ENCODE measurements at places on chromosomes 16 and 17.

GRCh38 chr16:3021449-3022207 is 1.5 kb downstream of the TNFRSF12A start:
- DNase-seq, result peak; percentile 94

GRCh38 chr16:886084-886543 is 84.7 kb downstream of the LMF1 start:
- peak; percentile 36 for DNase-seq

DNA sequence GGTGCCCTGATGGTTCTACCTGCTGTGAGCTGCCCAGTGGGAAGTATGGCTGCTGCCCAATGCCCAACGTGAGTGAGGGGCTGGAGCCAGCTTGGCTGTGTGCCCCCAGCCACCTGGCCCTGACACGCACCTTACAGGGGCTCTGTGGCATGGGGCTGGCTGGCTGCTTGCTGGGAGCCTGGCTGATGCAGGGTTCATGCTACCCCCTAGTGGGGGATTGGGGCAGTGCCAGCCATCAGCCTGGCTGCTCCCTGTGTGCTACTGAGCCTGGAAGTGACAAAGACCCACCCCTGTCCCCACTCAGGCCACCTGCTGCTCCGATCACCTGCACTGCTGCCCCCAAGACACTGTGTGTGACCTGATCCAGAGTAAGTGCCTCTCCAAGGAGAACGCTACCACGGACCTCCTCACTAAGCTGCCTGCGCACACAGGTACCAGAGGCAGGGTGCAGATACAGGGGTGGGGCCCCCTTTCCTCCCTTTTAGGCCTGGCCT is 5.7 kb downstream of the GRN start:
- no peak for DNase-seq

- DNase-seq, result no peak
These were observed 33.9 kb upstream of the SNN start for GRCh38 chr16:11634312-11634711.

DNA sequence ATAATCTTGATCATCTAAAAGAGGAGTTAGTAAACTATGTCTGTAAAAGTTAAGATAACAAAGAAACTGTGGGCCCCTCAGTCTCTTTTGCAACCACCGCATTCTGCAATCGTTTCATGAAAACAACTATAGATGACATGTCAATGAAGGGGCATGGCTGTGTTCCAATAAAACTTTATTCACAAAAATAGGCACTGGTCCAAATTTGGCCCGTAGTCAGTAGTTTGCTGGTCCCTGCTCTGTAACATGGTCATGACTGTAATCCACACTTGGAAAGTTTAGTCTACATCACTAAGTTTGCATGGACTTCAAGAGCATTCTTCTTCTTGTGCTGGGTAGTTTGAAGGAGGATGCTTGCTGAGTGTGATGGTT is 299.3 kb upstream of the PSMD7 start:
- DNase-seq, result no peak

DNA sequence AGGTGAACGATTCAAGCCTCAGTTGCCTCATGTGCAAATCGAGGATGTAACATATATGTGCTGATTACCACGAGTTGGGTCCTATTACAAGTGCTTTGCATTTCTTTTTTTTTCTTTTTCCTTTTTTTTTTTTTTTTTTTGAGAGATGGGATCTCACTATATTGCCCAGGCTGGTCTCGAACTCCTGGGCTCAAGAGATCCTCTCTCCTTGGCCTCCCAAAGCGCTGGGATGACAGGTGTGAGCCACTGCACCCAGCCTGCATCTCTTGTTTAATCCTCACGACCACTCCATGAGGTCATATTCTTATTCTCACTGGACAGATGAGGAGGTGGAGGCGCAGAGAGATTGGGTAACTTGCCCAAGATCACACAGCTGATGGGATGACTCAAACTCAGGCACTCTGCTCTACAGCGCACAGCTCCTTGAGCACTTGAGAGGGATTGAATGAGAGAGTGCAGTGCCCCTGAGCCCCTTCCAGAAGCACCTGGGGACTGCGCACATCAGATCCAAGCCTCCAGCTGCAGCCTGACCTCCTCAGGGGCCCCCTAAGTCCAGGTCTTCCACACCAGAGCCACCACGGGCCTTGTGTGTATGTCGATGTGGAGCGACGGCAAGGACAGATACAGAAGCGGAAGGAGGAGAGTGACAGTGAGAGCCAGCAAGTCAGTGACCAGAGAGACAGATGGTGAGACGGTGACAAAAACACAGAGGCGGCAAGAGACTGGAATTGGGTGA is 4.9 kb downstream of the STX1B start:
- DNase-seq, result no peak

- no peak for DNase-seq
These were observed 729.3 kb downstream of the MAF start for GRCh38 chr16:78871241-78871640.

DNA sequence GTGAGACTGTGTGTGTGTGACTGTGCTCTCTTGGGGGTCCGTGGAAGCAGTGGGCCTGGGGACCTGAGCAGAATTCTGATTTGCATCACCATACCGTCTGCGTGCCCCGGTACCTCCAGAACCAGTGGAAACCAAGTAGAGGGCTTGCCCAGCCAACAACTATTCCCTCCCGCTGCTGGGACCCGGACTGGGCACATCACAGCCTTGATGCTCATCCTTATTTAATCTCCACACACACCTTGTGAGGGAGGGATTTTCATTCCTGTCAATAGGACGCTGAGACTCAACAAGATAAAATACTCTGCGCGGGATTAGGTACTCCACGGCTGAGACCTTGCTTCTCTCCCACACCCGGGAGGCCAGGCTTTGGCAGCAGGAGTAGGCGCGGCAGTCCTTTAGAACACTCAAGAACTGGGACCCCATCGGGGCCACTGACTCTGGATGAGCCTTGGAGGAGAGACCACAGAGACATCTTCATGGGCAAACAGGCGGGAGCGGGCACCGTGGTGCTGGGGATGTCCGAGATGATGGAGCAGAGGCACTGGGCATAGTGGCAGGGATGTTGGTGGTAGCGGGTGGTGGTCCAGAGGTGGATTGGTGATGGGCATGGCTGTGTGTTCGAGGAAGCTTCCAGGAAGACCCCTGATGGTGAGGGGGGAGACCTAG is 208.0 kb downstream of the NTN1 start:
- DNase-seq, result no peak

All from posterior vena cava (tissue), 2 donors.